ENCODE measurements at places on chromosomes 13 and 19.

DNA sequence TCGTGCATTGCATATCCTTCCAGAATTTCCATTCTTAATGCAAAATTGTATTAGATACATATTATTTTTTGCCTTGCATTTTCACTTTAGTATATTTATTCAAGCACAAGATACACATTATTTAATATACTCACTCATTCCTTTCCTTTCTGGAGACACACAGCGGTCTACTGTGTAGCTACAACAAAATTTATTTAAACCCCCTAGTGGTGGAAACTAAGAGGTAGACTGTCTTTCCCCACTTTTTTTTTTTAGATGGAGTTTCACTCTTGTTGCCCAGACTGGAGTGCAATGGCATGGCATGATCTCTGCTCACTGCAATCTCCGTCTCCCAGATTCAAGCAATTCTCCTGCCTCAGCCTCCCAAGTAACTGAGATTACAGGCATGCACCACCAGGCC lies 2040.3 kb upstream of the PCDH20 start:
- no peak for DNase-seq

DNA sequence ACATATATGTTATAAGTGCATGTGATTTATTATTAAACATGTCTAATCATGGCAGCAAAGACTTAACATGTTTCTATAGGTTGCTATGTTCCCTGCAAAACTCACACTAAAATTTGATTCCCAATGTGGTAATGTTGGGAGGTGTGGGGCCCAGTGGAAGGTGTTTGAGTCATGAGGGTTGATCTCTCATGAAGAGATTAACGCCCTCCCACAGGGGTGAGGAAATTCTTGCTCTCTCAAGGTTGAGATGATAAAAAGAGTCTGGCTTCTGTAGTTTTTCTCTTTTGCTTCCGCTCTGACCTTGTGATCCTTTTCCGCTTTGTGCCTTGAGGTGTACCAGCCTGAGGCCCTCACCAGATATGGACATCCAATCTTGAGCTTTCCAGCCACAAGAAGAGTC lies 737.5 kb upstream of the SLITRK5 start:
- DNase-seq, result no peak

DNA sequence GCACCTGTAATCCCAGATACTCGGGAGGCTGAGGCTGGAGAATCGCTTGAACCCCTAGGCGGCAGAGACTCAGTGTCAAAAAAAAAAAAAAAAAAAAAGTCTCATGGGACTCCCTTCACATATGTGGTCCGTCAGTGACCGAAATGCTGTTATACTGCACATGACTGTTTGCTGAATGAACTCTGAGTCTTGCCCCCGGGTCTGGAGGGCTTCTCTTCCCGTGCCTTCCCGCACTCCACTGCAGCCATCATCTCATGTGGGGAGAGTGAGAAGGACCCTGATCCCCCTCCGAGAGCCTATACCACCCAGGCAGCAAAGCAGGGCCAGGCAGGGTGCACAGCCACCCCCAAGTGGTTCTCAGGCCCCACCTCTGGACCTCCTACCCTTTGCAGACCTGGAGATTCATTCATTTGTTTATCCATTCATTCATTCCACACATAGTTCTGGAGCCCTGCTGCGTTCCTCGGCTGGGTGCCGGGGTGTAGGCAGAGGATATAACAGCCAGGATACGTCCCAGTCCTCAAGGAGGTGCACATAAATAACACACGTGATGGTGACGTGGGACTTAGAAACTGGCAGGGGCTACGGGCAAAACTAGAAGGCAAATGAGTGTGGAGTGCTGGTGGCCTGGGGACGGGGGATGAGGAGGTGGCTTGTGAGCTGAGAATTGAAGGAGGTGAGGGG lies 14.2 kb downstream of the NDUFA11 start:
- DNase-seq, result no peak

GRCh38 chr19:46351241-46352041 lies 4.6 kb downstream of the PPP5C start:
- DNase-seq, result no peak

DNA sequence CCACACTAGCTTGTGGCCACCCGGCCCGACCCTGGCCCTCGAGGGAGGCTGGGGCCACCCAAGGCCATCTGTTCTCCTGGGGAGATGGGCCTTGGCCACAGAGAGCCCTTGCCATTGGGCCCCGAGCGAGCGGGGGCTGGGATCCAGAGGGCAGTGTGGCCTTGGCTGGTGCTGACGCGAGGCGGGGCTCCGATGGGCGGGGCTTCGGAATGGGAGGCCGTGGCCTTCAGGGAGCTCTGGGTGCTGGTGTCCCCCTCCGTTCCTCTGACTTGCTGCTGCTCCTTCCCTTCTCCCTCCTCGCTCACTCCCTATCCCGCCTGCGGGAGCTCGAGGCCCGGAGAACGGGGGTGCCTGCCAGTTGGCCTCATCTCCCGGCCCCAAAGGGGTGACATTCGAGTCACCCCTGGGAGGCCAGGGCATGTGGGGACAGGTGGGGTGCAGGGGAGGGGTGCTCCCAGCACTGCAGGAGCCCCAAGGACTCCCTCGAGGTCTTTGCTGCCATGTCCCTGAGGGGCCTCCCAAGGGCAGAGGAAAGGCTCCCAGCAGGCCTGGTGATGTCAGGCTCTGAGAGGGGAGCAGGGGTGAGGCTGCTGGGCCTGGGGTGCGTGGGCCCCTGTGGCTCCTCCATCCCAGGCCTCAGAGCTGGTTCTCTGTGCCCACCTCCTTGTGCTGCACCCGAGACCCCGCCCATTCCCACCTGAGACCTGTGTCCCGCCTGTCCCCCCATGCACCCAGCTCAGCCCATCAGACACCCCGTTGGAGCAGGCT lies 4.2 kb downstream of the NCLN start:
- DNase-seq, result no peak

DNA sequence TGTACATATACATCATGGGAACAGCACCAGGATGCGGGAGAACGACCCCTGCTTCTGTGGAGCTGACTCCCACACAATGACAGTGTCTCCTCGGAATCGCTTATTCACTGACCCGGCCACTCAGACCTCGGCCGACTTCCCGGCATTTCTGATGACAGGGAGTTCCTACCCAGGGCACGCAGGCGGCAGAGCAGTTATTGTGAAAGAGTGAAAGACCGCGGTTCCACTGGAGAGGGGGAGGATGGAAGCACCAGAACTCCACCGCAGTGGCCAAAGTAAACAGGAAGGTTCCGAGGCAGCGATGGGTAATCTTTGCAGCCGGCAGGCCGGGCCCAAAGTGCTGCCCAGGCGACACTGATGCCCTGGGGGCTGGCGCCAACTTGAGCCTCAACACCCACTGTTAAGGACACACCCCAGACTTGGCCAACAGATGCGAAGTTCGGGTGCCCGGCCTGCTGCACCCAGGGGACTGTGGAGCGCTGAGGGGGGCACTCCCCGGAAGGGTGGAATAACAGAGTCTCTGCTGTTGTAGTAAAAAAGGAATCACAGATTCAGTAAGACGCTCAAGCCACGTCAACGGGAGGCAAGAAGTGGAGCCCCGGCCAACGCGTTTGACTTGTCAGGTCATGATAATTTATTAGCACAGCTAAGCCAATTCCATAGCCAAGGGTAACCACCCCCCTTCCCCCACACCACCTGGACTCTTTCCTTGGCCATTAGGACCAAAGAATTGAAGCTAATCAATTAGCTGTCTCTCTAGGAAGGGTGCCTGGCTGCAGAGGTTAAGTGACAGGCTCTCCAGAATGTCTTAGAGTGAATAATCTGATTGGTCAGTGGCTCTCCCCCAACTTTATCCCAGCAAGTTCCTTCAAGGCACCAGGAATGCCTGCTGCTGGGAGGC lies 5.8 kb downstream of the MLLT1 start:
- DNase-seq, result no peak

- DNase-seq, result no peak
These were observed 857.4 kb downstream of the EFNB2 start for GRCh38 chr13:105678072-105678471.

DNA sequence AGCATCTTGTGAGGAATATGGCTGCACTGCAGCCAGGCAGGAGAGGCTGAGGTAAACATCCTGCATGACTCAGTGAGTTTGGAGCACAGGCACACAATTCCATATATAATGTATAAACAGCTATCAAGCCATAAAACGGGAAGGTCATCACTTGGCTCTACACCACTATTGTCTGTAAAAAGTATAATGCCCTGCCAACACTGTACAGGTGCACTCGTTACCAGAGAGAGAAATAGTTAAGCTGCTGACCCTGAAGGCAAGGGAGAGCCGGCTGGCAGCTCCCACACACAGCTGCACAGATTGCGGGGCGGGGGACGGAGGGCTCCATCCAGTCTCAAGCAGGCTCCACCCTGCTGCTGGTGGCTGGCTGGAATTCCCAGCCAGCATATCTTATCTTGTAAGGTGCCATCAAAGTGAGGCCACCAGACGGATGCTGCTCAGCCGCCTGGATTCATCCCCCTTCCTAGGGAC lies 668.1 kb downstream of the SLITRK5 start:
- DNase-seq, result no peak

DNA sequence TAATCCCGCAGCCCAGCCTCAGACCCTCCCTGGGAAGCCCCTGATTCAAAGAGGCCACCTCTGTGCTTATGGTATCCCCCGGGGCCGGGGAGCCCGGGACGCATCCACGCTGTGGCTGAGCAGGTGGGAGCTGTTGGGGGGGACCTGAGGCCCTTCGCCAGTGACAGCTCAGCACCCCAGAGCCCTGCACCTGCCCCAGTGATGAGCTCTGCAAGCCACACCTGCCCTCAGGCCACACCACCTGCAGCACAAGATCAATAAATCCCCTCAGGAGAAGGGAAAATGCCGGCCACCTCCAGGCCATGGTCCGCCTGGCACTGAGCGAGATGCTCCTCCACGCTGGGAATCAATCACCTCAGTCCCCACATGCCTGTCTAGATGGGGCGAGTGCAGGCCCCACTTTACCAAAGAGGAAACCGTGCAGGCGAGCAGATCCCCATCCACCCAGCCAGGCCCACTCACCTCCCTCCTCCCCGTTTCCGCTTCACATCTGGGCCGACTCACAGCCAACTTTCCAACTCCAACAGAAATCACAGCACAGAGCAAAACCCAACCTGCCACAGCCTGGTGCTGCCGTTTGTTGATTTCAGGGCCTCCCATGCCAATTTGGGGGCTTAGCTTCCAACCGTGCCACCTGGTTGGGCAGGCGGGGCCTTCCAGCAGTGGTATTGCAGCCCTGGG lies 12.8 kb downstream of the MOB3A start:
- no peak for DNase-seq

- DNase-seq, result no peak
These were observed 235.8 kb upstream of the RFC3 start for GRCh38 chr13:33582121-33582520.

DNA sequence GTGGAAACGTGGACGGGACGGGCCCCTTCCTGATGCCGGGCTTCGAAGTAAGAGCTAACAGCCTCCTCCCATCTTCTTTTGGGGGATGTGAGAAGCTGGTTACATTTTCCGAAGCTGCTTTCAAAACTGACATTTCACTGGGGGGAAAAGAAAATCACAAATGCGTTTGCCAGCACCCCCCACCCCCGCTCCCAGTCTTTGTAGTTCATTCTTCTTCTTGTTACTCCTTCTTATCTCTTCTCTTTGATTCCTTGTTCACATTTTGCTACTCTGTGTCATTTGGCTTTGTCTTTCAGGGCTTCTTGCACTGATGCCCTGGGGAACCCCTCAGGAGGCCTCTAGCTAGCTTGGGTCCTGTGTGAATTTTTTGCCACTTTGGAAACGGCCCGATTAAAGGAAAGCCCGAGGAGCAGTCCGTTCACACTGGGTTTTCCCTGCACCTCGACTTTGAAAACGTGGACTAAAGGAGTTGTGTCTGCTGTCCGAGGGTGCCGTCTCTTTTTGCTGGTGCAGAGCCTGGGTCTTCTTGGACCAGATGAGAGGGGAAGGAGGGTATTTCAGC lies 1.3 kb downstream of the CARM1 start:
- DNase-seq, result no peak

- DNase-seq, result no peak
These were observed 77.6 kb downstream of the KDM4B start for GRCh38 chr19:5046339-5047039.

DNA sequence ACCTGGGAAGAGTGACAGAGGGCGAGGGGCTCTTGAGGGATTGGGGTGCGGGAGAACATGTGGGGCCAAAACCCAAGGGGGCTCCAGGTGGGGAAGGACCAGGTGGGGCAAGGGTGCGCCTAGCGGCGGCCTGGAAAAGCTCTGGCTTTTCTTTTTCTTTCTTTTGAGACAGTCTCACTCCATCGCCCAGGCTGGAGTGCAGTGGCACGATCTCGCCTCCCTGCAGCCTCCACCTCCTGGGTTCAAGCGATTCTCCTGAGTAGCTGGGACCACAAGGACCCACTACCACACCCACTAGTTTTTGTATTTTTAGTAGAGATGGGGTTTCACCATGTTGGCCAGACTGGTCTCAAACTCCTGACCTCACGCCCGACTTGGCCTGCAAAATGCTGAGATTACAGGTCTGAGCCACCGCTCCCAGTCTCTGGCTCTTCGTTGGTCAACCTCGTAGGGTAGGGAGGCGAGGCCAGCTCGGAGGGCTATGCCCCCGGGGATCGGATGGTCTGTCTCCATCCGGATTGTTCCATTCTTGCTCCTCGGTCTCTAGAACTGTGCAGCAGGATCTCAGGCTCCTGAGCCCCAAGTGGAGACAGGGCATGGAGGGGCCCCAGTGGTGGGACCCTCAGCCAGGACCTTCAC lies 3.7 kb downstream of the GADD45B start:
- DNase-seq, result no peak

GRCh38 chr13:105087945-105088344 lies 1447.5 kb downstream of the EFNB2 start:
- DNase-seq, result no peak

DNA sequence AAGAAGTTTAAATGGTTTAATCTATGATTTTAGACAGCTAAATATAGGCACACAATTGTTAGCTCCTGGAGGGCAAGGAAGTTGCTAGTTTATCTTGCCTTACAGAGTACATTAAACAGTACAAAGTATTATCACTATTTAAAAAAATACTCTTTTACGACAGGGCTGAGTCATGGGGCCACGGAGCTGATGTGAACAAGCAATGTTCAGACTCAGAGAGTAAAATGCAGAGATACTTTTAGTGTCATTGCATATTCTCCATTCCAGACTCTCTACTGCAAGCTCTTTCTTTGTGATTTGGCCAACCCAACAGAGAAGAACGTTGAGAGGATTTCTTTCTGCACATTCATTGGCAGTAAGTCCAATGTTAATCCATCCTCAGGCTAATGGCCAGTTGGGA lies 352.4 kb downstream of the SPRY2 start:
- no peak for DNase-seq

DNA sequence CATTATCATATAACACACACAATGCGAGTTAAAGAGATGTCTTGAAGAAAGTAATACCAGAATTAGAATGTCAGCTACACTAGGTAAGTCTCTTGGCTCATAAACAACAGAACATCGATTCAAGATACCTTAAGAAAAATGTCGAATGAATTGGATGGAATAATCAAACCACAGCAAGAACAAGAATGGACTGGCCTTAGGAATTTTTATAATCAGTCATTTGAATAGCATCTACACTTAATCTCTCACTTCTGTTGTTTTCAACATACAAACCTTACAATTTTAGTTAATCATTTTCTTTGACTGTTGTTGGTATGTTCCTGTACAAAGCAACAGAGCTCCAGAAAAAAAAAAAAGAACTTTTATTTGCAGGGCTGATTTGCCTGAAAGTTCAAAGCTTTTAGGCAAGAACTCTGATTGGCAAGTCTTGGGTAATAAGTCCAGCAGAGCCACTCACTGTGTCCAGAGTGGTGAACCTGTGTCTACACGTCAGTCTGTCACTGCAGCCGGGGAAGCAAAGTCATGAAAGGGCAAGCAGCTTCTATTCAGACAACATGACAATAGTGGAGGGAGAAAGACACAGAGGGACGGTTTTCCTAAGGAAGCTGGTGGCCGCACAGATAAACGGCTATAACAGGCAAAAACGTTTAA lies 1026.1 kb upstream of the MIR17HG start:
- no peak for DNase-seq

GRCh38 chr19:54532528-54532927 lies 29.9 kb downstream of the LAIR2 start:
- no peak for DNase-seq
